ENCODE measurements at places on chromosomes 12 and 14.

DNA sequence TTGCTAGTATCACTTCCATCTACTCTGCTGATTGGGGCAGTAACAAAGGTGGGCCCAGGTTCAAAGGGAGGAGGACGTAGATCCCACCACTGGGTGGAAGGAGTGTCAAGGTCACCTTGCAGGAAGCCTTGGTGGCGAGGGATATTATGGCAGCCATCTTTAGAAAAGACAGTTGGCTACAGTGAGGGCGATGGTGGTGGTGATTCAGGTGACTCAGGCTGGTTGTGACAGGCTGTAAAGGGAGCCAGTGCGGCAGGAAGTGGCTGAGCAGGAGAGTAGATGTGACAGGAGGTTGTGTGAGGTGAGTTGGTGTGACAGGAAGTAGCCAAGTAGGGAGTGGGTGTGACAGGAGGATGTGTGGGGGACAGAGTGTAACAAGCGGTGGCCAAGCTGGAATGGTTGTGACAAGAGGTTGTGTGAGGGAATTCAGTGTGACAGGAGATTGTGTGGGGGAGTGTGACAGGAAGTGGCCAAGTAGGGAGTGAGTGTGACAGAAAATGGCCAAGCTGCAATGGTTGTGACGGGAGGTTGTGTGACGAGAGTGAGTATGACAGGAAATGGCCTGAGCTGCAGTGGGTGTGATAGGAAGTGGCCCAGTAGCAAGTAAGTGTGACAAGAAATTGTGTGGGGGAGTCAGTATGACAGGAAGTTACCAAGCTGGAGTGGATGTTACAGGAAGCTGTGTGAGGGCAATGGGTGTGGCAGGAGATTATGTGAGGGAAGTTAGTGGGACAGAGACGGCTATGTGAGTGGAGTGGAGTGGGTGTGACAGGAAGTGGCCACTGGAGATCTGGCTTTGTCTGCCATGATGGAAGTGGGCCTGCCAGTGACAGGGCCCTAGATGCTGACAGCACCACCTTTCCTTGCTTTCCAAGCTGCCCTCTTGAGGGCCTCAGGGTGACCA is 136.5 kb upstream of the MYL2 start:
- DNase-seq, result no peak

GRCh38 chr12:122965321-122965751 is 927 bp downstream of the ABCB9 start:
- no peak for DNase-seq

GRCh38 chr12:52857500-52857899 is 8.7 kb upstream of the KRT78 start:
- DNase-seq, result no peak

- no peak for DNase-seq
Measured at GRCh38 chr12:5177731-5178130, 134.1 kb downstream of the KCNA5 start.

- no peak for DNase-seq
Measured at GRCh38 chr12:45981075-45981837, 9.1 kb downstream of the SCAF11 start.

GRCh38 chr12:3055704-3056467 is 21.3 kb upstream of the TSPAN9 start:
- no peak for DNase-seq

- DNase-seq, result no peak
Measured at GRCh38 chr14:99938376-99938775, 126.8 kb upstream of the EVL start.

GRCh38 chr14:81940651-81941050 is 407.0 kb upstream of the SEL1L start:
- no peak for DNase-seq

- DNase-seq, result no peak
Measured at GRCh38 chr14:36215217-36215598, 38.7 kb upstream of the PTCSC3 start.

GRCh38 chr14:20247646-20248246 is 8.7 kb downstream of the OR11H4 start:
- no peak for DNase-seq

- no peak for DNase-seq
Measured at GRCh38 chr12:104951759-104952509, 6.2 kb downstream of the SLC41A2 start.

GRCh38 chr14:80059041-80059440 is 152.3 kb downstream of the DIO2 start:
- DNase-seq, result no peak

DNA sequence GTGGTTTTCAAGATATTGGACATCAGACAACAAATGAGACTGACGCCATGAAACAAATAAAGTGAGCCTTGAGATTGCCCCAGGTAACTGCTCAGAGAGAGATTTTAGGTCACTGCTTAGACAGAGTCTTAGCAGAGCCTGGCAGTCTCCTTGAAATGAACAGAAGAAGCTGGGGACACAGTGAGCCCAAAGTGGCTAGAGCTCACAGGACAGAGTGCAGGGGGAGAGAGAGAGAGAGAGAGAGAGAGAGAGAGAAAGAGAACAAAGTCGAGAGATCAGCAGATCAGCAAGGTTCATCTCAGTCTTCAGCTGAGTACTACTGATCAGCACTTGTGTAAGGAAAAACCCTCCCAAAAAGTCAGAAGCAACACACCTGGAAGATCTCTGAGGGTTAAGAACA is 147.4 kb downstream of the RMST start:
- no peak for DNase-seq

DNA sequence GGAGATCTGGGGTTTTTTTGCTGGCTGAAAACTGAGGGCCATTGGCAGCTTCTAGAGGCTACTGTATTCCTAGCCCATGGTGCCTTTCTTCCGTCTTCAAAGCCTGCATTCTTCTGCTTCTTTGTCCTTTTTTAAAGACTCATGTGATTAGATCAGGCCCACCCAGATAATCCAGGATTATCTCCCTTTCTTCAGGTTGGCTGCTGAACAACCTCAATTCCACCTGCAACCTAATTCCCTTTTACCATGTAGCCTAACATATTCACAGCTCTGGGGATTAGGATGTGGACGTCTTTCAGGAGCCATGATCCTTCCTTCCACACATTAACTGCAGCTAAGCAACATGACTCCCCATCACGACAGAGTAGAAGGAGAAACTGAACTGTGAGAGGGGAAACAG is 985.5 kb downstream of the DIO2 start:
- DNase-seq, result no peak

- DNase-seq, result no peak
Measured at GRCh38 chr12:51972849-51973273, 21.4 kb downstream of the ACVR1B start.

DNA sequence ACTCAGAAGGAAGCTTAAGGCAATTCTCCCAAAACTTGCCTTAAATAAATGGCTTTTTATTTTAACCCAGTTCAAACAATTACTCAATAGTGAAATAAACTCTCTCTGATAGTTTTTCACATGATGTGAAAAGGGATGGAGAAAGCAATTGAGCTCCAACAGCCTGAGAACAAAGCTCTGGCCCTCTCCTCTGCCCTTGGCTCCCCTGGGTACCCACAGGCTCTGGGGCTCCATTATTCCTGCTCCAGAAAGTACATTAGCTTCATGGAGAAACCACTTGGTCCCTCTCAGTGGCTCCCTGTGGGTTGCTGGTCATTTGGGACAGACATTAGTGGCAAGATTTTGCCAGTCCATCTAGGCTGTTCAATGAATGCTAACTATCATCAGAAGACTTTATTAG is 242.8 kb downstream of the ATP23 start:
- no peak for DNase-seq

DNA sequence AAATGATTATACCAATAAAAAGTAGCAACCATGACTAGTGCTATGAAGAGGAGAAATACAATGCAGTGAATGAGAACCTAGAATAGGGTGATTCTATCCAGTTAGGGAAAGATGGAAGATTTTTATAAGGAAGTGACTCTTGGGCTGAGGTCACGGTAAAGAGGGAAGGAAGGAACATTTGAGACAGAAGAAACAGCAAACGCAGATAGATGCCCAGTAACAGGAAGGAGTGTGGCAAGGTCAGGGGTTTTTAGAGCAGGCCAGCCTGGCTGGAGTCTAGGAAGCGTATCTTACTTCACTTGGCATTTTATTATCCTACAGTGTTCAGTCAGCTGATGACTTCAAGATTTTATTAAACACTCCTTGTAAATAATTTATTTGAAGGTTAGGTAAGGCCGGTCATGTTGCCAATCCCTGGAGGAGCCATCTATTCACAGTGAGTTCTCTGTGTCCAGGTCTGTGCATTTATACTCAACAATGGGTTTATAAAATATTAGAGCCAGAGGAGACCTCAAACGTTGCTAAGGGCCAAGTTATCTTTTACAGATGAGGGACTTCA is 170.6 kb downstream of the PRKCH start:
- DNase-seq, result no peak

GRCh38 chr14:105313381-105314286 is 914 bp upstream of the PACS2 start:
- peak; percentile 72 for DNase-seq

DNA sequence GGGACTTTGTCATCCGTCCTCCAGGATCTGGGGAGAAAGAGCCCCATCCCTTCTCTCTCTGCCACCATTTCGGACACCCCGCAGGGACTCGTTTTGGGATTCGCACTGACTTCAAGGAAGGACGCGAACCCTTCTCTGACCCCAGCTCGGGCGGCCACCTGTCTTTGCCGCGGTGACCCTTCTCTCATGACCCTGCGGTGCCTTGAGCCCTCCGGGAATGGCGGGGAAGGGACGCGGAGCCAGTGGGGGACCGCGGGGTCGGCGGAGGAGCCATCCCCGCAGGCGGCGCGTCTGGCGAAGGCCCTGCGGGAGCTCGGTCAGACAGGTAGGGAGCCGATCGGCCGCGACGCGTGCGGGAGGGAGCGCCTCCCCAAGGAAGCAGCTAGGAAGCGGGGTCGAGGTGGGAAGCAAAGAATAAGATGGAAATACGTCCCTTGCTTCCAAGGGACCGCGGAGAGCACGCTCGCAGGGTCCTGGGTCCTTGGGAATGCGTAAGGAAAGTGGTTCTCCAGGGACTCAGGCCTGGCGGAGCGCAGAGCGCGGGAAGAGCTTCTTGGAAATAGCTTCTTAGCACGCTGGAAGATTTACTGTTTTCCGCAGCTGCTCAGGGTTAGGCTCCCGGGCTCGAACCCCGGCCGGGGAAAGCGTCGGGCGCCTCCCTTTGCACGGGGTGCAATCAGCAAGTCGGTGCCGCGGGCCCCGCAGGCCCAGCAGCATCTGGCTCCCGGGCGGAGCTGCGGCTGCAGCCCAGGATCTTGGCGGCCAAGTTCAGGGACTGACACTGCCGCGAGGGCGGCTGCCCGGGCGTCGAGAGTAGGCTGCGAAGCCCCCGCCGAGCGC is 457 bp downstream of the SOCS2 start:
- peak; percentile 63 for DNase-seq

DNA sequence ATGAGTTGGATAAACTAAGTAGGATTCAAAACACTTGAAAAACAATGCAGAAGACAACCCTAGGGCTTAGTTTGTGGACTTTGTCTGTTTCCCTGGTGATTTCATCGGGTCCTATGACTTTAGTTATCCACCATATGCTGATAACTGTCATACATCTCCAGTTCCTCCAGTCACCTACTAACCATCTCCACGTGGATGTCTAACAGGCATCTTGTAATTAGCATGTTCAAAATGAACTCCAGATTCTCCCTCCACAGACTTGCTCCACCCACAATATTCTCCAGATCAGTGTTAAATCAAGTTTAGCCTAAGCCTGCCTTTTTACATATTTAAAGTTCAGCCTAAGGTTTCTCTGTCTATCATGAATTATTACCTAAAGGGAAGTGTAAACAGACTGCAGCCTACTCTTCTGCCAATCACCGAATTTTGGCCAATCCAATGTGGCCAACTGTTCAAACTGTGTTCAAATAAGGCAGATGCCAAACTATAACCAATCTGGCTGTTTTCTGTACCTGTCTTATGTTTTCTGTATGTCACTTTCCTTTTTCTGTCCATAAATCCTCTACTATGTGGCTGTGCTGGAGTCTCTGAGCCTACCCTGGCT is 87.1 kb downstream of the PAX9 start:
- DNase-seq, result no peak

GRCh38 chr12:129651951-129652350 is 251.9 kb downstream of the TMEM132D start:
- DNase-seq, result no peak

DNA sequence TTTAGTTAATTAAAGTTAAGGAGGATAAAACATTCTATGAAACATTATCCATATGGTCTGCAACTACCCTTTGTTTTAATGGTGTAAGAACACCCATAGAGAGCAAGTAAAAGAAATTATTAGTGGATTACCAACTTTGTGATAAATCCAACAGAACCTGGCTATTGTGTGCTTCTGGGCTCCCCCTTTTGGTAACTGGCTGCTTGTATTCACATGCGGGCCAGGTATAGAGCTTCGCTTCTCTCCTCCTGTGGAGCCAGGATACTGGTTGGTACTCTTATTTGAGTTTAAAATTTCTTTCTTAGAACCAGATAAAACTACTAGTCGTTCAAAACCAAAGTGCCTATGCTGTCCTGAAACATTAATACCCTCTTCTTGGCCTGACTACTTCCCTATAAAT is 81.0 kb downstream of the PTPRR start:
- DNase-seq, result no peak

DNA sequence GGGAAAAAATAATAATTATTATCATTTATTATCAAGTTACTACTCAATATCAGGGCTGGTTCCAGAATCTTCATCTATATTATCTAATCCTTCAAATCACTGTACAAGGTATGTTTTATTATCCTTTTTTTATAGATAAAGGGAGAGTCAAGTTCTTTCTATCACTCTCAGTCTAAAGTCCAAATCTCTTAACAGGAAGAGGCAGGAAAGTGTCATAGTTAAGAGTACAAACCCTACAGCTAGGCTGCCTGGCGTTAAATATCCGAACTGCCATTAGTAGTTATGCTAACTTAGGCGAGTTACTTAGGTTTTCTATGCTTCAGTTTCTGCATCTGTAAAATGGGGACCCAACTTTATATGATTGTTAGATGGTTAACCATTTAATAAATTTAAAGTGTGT is 99.4 kb upstream of the CCDC91 start:
- DNase-seq, result no peak

DNA sequence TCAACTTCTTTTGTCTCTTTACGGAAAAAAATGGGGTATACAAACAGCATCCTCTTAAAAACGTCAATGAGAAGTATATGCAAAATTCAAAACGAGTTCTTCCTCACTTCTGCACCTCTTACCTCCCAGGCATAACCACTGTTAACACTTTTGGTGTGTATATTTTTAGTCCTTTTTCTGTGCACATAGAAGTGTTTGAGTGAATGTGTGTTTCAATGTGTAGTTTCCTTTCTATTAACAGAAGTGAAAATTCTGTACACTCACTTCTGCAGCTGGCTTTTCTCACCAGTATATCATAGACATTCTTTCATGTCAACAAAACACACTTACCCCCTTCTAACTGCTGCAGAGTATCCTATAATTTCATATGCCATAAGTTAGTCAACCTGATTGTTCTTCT is 5.4 kb downstream of the UBR7 start:
- no peak for DNase-seq

GRCh38 chr14:67491741-67492507 is 3.4 kb upstream of the TMEM229B start:
- DNase-seq, result no peak

DNA sequence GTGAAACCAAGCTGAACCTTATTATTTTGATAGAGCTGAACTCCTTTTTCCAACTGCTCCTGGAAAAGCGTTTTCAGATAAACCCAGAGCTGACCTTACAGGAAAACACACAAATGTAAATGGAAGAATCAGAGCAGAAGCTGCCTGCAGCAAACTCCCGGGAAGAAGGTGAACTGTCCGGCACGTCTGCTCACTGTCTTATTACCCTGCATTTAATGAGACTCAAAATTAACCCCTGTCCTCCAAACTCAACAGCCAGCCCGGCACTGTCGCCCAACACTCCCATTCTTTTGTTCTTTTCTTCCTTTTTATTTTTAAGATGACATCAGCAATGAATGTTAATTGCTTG is 1046.9 kb upstream of the FLRT2 start:
- no peak for DNase-seq
